ENCODE measurements at places on chromosomes 13 and 19. TPM values are rescaled to one million over a fixed set of nuclear protein-coding genes. Genes with fewer than 3 reads are reported as not detected.

PSG3 gene
- not detected for total RNA-seq

ALOX5AP gene
- not detected for total RNA-seq

CD177 gene
- total RNA-seq = not detected

C19orf85 gene
- not detected for total RNA-seq

LRP3 gene
- total RNA-seq = 36.1 TPM

FFAR1 gene
- not detected for total RNA-seq
